NCI-H510A (cell line): ENCODE measurements at places on chromosomes 2 and 18.

GRCh38 chr2:238574490-238575271 is 148.0 kb downstream of the ASB1 start:
- DNase-seq = no peak

DNA sequence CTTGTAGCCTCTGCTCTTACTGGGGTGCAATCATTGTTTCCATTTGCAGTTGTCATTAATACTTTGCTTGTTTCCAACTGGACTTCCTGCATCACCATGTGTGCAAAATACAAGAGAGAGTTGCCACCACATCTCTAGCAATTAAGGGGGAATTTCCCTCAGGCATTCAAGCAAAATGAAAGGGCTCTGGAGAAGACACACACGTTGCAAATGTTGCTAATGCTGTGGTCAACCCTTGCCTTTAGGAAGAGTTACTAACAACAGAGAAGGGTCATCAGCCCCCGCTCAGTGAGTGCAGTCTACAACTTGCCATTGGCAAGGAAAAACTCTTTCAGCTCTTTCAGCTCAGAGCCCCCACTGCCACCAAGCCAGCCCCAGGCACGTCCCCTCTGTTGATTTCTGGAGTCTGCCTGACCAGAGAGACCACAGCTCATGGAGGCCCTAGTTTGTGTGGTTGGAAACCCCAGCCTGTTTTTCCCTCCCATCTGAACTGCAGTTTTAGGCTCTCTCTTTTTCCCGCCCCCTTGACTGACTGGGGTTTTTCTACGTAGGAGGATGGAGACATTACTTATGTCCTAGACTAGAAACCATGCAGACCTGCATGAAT is 25.9 kb upstream of the GPR45 start:
- no peak for DNase-seq

DNA sequence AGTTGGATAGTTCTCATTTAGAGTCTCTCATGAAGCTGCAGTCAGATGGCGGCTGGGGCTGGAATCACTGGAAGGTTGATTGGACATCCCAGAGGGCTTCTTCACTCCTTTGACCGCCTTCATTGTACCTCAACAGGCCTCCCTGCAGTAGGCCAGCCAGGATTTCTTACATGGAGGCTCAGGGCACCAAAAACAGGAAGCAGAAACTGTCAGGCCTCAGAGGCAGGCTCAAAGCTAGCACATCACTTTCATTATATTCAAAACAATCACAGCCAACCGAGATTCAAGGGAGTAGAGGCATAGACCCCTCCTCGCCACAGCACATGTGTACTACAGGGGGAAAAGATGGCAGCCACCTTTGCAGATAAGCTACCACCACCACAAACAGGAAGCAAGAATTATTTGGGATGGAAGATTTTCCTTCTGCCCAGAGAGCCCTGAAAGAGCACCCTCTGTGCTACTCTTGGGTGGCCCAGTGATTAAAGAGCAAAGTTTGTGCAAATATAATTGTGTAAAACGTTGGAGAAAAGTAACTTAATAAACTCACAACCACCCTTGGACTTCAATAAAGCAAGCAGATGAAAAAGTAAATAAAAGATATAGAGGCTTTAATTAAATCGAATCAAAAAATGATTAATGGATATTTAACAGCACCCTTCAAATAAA is 155.3 kb downstream of the GFPT1 start:
- no peak for DNase-seq

DNA sequence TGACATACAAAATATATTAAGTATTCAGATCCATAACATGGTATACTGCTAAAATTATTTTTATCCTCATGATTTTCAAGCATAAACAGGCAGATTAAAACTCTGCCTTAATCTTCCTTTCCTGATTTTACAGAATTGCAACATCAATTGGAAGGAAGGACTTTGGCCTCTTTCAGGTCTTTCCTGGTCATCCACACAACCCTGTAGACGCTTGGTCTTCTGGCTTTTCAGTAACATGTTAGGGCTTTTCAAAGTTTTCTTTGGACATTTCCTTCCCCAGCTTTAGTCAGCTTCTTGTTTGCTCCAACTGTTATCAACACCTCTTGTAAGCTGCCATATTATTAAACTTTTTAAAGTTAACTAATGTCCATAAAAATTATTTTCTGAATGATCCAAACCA is 1364.9 kb upstream of the NRXN1 start:
- DNase-seq = no peak

DNA sequence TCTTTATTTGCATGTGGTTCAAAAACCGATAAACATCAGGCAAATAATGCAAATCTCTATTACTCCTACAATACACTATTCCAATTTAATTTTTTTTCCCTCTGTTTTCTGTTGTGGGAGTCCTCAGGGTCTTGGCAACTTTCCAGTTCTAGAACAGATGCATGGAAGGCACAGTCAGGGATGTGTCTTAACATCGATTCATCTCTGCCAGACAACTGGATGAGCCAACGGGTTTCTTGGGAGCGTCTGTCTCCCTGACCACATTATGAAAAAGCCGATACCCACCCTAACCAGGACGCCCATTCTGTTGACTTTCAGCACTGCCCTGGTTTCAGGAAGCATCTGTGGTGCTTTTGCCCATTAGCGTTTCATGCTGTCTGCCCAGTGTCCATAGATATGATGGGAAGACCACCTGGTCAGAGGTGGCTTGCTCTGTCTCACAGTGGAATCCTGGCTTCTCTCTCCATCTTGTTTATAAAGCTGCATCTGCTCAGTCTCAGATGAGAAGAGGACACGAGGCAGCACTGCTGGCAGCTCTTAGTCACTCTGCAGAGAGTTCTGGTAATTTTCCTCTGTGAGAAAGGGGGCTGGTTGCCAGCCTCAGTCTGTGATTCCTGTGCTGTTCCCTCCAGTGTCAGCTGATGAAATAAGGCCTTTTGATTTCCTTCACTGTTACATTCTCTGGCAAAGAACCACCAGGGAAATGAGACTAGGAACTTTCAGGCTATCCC is 57.9 kb upstream of the KCNE4 start:
- DNase-seq = no peak

DNA sequence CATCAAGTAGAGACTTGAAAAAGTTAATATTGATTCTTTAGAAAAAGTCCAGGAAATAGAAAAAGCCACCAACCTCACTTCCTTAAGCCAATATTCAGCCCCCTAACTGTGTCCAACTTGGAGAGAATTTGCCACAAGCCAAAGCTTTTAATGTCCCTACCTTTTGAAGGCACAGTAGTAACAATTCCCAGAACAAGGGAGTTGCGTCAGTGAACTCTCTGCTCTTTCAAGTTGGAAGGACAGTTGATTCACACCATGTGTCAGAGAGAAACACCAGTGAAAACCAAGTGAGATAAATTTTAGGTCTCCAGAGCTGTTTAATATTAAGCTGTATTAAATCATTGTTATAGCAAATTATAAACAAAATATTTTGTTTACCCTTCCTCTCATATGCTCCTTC is 66.1 kb downstream of the EXOC6B start:
- no peak for DNase-seq

DNA sequence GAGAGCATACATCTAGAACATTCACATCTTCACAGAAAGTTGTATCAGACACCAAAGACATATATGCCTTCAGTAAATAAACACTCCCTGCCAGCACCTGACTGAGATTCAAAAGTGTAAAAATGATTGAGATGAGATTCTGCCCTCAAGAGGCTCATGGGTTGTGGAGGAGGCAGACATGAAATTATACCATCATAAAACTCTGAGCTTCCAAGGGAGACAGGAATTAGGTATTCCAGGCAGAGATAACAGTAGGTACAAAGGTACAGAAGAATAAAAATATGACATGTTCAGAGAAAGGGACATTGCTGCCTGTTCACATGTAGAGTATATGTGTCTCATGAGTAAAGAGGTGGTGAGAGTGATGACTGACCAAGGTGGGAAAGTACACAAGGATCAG is 322.3 kb downstream of the OSR1 start:
- no peak for DNase-seq

DNA sequence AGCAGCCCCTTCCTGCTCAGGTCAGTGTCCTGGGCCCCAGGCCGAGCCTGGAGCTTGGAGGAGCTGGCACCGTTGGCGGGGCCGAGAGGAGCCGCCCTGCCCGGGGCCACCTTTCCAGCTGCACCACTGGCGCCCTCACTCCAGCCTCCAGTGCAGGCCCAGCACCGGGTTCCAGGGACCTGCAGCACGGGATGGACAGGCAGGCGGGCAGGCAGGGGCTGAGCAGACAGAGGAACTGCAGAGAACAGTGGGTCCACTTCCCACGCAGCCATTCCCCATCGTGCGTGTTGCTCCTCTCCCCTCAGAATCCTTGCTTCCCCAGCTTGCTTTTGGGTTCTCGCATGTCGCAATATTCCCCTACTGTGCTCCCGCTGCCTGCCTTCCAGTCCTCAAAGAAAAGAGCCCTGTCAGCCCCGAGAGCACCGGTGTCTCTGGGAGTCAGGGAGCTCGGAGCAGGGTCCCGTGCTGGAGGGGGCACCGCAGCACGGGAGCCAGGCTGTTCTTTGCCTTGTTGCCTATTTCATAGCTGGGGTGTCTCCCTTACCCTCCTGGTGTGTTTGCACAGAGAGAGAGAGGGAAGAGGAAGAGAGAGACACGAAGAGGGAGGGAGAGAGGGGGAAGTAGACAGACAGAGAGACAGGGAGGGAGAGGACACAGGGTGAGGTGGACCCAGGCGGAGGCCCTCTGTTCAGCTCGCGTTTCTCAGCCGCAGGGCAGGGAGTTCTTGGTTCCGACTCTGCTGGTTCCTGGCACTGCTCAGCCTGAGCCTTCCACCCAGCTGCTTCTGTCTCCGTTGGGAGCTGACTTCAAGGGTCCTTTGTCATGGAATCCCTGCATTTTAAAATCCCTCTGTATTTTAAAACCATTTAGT is 126.0 kb downstream of the MBP start:
- DNase-seq = no peak

DNA sequence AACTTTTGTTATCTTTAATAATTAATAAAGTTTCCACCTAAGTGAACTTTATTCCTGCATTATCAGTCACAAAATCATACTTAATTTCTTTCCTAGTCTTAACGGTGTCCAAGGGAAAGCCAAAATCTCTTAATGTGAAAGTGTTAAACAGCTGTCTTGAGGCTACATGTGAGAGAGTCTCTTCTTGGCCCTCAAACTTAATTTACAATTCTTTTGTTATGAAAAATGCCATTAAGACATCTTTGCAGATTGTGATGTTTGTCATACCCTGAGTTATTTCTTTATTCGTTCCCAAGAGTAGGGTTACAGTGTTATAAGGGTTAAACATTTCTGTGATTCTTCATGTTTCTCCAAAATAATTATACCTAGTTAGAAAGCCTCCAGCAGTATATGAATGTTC is 64.6 kb downstream of the ANKRD12 start:
- no peak for DNase-seq

- no peak for DNase-seq
Measured at GRCh38 chr2:162007447-162008040, 66.5 kb downstream of the DPP4 start.

GRCh38 chr2:104857262-104858005 is 3.5 kb downstream of the POU3F3 start:
- no peak for DNase-seq

- no peak for DNase-seq
Measured at GRCh38 chr2:151730262-151730975, 3.9 kb downstream of the NEB start.

DNA sequence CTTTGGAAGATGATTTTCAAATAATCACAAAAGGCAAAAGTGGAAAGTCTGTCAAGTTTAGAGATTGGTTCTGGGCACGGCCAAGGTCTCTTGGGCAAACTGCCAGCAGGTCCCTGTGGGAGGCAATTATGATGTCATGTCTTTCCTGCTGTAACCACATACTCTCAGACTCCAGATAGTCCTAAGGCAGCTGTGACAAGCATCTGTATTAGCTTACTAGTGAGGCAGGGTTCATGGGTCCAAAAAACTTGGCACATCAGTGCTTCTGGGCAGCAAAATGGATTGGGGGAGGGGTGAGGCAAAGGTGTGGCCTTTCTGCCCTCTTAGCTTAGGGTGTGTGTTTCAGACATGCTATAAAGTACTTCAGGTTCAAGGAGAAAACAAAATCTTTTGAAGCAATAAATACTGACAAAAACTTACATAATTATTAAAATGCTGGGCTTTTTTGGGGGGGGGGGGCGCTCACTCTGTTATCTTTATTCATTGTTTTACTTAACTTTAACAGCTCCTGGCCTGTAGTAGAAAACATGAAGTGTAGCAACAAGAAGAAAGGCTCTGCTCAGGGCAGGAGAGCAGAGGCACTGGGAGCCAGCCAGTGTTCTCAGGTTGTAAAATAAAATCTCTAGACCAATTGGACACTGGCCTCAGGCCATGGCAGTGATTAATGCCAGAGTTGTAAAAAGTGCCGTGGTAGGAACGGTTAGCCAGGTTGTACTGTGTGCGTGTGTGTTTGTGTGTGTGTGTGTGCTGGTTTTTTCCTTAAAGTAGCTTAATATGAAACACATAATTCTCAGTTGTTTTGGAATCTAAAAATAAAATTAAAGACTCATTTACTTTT is 14.3 kb upstream of the TANC1 start:
- DNase-seq = peak; percentile 54

GRCh38 chr2:163630836-163631235 is 105.0 kb downstream of the FIGN start:
- DNase-seq = no peak

- no peak for DNase-seq
Measured at GRCh38 chr2:130762031-130762909, 6.9 kb downstream of the AMER3 start.

- no peak for DNase-seq
Measured at GRCh38 chr2:137944714-137945113, 19.6 kb upstream of the HNMT start.

- no peak for DNase-seq
Measured at GRCh38 chr18:10015941-10016819, 102.4 kb downstream of the VAPA start.

DNA sequence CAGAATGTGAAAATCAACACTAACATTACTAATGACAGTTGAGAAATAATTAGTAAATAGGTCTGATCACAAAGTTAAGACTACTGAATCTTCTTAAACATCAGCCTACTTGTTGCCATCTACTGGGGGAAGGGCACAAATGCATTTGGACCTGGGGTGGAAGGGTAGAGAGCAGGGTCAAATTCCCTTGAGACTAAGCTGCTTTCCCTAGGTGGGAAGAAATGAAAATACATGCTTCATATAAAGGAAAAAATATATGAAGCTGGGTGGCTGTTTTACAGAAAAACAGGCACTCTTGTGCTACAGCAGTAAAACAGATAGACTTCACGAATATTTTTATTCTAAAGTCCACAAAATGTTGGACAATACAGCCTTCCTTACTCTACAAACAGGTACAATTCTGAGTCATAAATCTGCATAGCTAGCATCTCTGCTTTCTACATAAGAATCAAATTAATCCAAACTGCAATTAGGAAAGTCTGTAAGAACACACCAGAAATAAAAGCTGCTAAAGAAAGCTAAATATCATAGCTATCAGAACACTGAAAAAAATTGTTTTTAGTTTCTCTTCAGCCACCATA is 10.9 kb downstream of the TRIP12 start:
- DNase-seq = no peak

GRCh38 chr2:174729797-174730697 is 34.2 kb downstream of the CHRNA1 start:
- peak; percentile 68 for DNase-seq
